SK-N-SH treated with all-trans-retinoic acid at 6 μM for 48 hours (cell line): ENCODE measurements at places on chromosomes 4 and X.

DNA sequence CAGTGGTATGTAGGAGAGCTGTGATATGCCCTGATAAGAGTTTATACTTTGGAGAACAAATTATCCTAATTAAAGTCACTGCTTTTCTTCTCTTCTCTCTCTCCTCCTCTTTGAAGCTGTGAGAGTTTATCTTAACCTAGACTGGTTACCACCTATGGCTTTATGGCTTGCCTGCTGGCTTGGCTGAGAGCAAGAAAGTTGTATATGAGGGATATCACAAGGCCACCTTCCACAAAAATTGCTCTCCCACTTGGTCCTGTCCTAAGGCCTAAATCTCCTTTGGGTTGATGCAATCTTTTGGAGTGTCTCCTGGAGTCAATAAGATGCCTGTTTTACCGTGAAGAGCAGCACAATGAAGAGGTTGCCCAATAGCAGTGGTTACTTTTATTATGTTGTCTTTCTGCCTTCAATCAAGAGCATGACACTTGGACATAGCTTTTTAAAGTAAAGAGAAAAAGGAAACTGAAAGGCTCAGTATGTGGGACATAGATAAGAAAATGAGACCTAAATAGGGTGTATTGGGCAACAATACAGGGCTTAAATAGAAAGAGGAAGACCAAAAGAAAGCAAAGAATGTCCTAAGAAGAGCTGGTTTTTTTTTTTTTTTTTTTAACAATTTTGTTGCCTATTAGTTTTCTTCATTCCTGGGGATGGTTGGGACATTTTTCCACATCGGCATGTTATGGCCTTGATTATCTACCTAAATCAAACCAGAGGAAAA, 9.2 kb downstream of the GUCY1A1 start:
- ATAC-seq, result no peak

DNA sequence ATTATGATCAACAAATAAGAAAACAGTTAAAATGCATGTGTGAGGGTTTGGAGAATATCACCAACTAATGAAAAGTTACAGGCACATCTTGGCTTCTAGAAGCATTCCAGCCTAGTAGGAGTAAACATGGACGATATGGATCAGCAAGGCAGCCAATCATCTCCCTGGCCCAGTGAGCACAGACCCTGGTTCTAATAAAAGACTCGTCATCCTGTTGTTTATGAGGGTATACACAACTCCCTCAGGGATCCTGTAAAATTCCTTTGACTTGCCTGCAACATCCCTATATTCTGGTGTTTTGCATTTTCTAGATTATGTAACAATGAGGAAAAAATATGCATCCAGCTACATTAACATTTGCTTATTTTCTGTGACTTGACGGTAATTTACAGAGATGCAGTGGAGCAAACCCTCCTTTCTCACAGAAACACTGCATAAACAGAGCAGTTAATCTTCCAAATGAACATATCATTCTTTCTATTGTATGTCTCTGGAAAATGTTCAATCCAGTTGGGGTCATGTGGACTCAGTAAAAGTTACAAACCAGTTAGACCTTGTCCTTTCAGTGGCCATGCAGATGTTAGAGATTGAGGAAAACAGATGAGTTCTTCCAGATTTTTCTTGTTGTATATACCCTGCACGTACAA, 88.9 kb upstream of the NDP start:
- peak; percentile 47 for ATAC-seq

DNA sequence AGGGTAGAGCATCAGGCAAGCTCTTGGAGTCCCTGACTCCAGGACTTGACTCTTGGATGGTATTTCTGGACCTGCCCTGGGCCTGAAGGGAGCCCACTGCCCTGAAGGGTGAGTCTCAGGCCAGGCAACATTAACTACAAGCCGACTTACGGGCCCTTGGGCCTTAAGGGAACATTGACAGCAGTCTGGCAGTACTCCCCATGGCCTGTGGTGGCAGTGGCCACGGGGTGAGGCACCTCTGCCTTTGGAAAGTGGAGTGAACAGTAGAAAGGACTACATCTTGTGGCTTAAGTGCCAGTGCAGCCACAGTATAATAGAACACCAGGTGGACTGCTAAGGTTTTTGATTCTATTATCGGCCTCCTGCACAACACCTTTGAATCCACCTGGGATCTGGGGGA, 36.3 kb downstream of the SH3BGRL start:
- ATAC-seq, result no peak

- peak; percentile 15; the same call in 1 of the 3 replicates for ATAC-seq
Measured at GRCh38 chr4:151322570-151322969, 2.8 kb downstream of the SH3D19 start.

GRCh38 chr4:150581641-150582051, 305 bp upstream of the MAB21L2 start:
- ATAC-seq, result peak; percentile 78

DNA sequence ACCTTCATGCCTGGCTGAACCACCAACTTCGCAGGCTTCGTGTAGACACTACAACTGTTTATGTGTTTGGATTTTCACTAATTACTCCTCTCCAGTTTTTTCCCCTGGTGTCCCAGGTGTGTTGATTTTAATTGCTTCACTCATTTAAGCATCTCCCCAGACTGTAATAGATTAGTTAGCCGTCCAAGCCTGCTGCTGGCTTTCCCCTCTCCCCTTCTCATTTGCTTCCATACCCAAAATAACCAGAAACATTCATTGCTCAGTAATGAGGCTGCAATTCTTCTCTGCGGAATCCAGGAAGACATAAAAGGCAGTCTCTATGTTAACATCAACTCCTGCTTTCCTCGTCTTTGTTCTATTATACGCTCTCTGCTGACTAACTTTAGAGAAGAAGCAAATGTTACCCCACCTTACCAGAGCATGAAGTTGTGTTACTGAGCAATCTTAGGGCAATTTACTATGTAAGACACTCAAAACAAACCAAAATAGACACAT, 37.9 kb upstream of the SCRG1 start:
- no peak for ATAC-seq

DNA sequence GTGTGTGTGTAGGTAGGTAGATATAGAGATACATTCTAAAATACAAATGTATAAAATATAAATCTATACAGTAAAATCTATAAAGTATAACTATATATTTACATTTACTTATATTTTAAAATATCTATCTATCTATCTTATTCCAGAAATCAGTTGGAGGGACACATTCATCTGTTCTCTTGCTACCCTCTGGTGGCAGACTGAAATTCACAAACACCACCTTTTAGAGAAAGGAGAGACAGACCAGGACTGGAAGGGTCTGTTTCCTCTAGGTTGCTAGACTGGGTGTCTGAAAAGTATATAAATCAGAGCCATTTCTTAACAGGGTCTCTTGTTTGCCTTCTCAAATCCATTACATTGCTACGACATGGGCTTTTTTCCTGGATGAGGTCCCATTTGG, 343.0 kb downstream of the OPHN1 start:
- ATAC-seq, result no peak

GRCh38 chrX:108875548-108875947, 139.2 kb upstream of the IRS4 start:
- ATAC-seq, result no peak

GRCh38 chrX:69243276-69243675, 78.0 kb upstream of the PJA1 start:
- ATAC-seq, result no peak

- ATAC-seq, result peak; percentile 45; the same call in 1 of the 3 replicates
Measured at GRCh38 chrX:153061732-153062131, 5.5 kb downstream of the PNMA3 start.

GRCh38 chr4:154329939-154330338, 161.7 kb downstream of the DCHS2 start:
- ATAC-seq, result no peak

- no peak for ATAC-seq
Measured at GRCh38 chrX:6244666-6245065, 16.0 kb upstream of the NLGN4X start.

GRCh38 chr4:129498626-129499025, 402.7 kb downstream of the C4orf33 start:
- ATAC-seq, result no peak

DNA sequence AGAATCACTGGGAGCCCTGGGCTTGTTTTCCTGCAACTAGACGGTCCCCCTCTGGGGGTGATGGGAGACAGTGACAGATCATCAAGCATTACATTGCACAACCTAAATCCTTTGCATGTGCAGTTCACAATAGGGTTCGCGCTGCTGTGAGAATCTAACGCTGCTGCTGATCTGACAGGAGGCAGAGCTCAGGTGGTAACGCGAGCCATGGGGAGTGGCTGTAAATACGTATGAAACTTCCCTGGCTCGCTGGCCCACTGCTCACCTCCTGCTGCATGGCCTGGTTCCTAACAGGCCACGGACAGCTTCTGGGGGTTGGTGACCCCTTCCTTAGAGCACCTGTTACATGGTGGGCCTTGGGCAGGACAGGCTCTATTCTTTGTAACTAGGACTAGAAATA, 10.4 kb downstream of the PAQR3 start:
- no peak for ATAC-seq

DNA sequence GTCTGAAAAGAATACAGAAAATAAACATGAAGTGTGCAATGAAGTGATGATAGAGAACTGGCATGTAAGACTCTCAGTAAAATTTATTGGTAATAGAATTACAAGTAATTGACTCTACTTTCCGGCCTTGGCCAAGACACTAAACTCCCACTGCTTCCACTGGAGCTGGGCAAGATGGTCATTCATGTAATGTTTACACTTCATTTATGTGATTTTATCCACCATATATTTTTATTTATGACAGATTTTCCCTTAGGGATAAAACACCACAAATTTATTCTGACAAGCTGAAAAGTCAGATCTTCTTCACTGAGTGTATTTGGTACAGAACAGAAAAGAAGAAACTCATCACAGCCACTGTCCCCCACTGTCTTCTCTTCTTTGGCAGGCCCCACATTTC, 191.9 kb downstream of the SLC39A8 start:
- ATAC-seq, result no peak

- peak; percentile 83 for ATAC-seq
Measured at GRCh38 chrX:154712781-154713740, 37.8 kb downstream of the GAB3 start.

- no peak for ATAC-seq
Measured at GRCh38 chrX:129793604-129794191, 13.9 kb downstream of the SASH3 start.

- no peak; the same call in 1 of the 3 replicates for ATAC-seq
Measured at GRCh38 chr4:151921386-151921785, 160.6 kb upstream of the GATB start.

DNA sequence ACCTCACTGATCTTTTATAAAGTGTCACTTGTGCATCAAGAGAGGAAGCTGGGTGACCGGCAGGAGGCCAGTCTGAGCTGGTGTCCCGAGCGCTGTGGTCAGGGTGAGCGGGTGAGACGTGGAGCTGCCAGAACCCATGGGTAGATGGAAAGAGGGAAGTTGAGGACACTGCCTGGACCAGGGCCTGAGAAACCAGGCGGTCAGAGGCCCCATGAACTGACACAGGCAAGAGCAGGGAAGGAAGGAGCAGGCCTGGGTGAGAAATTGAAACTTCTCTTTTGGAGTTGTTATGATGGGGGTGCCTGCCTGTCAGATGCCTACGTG, 192.6 kb downstream of the AFAP1 start:
- ATAC-seq, result no peak

GRCh38 chrX:129534816-129535578, 5.1 kb upstream of the OCRL start:
- ATAC-seq, result peak; percentile 50

- ATAC-seq, result no peak
Measured at GRCh38 chr4:152220201-152220666, 315.7 kb downstream of the FBXW7 start.

DNA sequence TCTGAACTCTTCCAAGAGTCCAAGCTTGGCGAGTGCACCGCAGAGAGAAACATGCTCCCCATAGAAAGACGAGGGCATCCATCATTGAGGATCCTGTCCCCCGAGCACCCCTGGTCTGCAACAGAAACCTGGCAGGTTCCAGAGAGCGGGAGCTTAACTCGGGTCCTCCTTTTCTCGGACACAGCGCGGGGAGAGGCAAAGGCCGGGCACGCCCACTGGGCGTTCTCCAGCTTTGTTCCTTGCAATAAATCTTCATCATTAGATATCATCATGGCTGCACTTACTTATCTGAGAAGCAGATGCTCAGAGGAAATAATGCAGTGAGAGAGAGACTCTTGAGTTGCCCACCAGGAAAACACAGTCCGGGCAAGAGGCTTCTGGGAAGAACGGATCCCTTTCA, 90.1 kb upstream of the PSAPL1 start:
- no peak for ATAC-seq
